Globus pallidus (tissue), 1 donor: ENCODE measurements at places on chromosomes 1 and 21.

DNA sequence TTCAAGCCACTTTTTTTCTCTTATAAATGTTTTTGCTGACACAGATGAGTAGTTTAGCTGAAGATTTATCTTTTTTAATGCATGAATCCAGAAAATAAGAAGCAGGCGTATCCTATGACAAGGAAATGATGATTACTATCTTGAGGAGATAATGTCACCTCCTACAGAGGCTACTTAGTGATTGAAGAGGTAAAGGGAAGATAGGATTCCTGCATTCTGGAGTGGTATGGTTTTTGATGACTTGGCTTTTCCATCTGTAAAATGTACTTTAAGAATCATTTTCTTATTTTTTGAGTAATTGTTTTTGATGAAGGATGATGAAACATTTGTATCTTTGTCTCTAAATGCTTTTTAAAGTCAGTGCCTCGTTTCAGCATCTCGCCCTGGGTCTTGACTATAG is 122.9 kb downstream of the SPATA46 start:
- DNase-seq, result no peak

DNA sequence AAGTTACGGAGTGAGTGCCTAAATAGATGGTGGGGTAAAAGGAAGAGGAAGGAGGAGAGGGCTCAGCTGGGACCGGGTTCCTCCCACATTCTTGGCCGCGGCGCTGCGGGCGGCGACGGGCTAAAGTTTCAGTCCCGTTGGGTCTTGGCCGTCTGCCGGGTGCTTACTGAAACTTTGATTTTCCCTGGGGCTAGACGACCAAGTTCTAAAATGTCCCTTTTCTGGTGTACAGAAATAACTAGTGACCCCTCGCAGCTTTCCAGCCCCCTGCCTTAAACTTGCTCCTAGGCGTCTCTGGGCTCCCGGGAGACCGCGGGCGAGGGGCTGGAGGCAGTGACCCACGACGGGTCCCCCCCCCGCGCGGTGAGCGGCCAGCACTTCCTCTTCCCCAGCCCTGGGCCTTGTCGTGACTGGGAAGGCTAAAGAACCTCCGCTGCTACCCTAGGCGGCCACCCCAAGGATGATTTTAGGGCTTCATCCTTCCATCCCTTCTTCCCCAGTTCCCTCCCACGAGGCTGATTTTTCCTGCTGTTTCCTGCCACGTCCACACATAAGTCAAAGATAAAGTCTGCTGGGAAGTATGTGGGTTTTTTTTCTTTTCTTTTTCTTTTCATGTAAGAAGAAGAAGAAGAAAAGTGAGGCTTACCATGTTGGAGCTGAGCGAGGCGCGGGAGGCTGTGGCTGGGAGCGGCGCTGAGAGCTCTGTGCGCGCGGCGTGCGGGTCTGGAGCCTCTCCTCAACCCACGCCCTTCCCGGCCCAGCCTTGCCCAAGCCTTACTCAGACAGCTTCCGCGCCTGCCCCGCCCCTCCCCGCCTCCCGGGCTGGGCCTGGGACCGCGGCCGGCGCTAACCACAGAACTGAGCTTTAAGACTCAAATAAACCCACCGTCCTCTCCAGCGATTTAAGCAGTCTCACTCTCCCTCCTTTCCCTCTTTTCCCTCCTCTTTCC is at the start of gene S100A11:
Gene S100A11, minus strand, starts transcription at position 738 of the 950 bp plus-strand sequence. Its CDS starts 89 bp downstream, at position 649.
- DNase-seq, result peak; percentile 33

GRCh38 chr1:34845131-34845901 is 14.2 kb downstream of the SMIM12 start:
- no peak for DNase-seq

- no peak for DNase-seq
These were observed 82.9 kb upstream of the SSX2IP start for GRCh38 chr1:84773195-84773594.

DNA sequence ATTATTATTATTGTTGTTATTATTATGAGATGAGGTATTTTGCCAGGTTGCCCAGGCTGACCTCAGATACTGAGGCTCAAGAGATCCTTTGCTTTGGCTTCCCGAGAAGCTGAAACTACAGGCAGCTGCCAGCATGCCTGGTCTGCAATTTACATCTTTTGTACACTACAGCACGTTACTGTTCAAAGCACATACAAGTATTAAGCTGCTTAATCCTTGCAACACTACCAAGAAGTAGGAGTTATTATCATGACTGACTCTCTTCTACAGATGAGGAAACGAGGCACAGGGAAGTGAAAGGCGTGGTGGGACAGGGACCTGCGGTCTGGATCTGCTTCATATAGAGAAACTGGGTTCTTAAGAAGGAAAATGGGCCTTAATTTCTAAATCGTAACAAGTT is 11.6 kb downstream of the ERG start:
- no peak for DNase-seq

- no peak for DNase-seq
These were observed 18.9 kb downstream of the ITLN2 start for GRCh38 chr1:160935527-160936258.

DNA sequence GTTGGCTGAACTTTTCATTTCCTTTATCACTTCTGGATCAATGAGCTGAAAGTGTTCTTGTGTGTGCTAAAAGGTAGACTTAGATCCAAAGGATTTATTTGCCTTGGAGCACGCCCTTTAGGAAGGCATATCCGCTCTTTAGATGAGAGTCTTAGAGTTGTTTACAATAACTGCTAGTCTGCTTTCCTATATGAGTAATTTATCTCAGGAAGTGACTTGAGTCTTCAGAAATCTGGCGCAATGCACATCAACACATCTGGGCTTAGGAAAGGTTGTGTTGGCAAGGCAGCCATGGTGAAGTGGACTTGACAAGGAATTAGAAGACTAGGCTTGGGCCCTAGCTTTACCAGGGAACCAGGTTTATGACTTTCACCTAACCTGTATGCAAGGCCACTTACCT is 204.1 kb upstream of the PTGFR start:
- DNase-seq, result no peak

- no peak for DNase-seq
These were observed 19.1 kb downstream of the COL24A1 start for GRCh38 chr1:86137436-86137835.

GRCh38 chr1:8602471-8603219 is 214.8 kb downstream of the RERE start:
- DNase-seq, result no peak

DNA sequence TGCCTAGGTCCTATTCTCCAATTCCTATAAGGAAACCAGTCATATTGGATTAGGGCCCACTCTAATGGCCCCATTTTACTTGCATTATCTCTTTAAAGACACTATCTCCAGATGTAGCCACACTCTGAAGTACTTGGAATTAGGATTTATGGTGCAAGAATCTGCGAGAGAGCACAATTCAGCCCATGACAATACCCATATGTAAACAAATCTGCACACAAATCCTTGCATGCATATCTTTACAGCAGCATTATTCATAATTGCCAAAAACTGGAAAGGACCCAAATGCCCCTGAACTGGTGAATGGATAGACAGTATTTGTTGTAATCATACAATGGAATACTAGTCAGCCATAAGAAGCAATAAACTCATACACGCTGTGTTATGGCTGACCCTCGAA is 229.8 kb upstream of the ADAMTS5 start:
- no peak for DNase-seq

- DNase-seq, result peak; percentile 91
These were observed 5.2 kb downstream of the ADAMTS4 start for GRCh38 chr1:161193561-161194235.

- DNase-seq, result no peak
These were observed 2.6 kb downstream of the TAGLN2 start for GRCh38 chr1:159922511-159923202.

DNA sequence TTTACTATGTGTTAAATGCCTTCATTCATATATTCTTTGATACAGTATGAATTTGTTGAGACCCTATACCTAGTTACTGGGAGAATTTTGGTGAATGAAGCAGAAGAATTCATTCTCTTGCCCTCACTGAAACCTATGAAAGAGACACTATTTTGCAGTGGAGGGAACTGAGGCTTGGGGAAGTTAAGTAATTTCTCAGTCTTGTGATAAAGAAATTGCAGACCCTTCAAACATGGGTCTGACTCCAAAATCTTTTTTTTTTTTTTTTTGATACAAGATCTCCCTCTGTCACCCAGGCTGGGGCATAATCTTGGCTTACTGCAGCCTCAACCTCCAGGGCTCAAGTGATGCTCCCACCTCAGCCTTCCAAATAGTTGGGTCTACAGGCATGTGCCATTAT is 132.1 kb downstream of the DNM3 start:
- no peak for DNase-seq

DNA sequence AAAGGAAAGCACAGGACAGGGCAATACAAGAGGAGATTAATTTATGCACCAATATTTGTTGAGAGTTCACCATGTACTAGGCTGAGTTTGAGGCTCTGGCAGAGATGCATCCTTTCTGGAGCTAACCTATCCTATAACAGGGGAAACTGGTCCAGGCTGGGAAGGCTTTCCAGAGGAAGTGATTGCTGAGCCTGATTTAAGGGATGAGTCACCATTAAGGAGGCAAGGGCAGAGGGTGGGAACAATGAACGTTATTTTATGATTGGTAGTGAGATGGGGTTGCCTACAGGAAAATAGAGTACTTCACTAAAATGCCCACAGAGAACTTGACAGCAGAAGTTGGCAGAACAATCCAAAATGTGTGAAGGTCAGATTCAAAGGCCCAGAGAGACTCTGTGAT is 141.4 kb downstream of the PLPP3 start:
- no peak for DNase-seq

GRCh38 chr1:96771847-96772246 is 50.3 kb downstream of the PTBP2 start:
- no peak for DNase-seq

DNA sequence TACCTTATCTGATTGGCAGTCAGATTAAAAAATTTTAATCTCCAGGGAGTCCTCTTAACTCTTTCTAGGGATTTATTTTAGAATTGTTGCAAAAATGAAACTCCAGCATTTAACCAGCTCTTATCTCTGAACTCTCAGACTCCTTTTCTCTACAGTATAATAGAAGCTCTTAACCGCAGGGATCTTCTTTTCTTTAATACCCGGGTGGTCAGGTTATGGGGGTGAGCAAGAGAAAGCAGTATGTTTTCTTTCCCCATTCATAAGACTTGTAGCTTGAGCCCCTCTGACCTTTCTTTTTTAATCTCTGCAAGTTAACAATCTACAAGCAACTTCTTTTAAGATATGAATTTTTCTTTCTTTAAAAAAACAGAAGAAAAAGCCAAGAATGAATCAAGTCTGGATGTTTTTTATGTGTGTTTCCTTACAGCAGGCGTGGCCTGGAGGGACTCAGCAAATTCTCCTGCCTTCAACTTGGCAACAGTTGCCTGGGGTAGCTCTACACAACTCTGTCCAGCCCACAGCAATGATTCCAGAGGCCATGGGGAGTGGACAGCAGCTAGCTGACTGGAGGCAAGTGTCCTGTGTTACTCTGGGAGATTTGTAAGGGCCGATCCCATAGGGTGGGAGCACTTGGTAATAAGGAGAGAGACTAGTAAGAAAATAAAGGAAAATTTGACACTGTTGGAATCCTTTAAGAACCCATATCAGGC is 13.4 kb upstream of the OLFML3 start:
- DNase-seq, result no peak

DNA sequence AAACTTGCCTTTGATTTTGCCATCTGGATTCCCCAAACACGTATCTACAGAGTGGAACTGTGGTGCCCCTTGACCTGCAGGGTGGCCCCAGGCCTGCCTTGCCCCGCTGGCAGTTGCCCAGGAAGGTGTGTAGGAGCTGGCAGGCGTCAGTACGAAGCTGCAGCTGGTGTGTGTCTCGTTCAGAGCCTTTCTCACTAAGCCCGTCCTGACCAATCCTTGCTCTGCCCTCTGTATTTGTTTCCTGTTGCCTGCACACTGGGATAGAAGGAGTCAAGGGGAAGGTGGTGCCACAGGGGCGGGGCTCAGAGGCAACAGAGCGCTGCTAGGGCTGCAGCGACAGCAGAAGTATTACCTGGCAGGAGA is 5.2 kb upstream of the VSIG8 start:
- no peak for DNase-seq

DNA sequence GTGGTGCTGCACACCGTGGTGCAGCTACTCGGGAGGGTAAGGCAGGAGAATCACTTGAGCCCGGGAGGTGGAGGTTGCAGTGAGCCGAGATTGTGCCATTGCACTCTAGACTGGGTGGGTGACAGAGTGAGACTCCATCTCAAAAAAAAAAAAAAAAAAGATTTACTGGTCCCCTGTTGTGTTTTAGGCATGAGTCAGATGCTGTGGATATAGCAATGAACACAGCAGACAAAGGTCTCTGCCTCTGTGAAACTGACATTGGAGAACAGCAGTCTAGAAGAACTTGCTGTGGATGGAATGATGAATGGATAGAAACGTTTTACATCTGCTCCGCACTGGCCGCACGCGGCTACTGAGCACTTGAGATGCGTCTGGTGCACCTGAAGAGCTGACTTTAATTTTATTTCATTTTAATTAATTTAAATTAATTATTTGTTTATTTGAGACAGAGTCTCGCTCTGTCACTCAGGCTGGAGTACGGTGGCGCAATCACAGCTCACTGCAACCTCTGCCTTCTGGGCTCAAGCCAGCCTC is 24.5 kb upstream of the EPHA2 start:
- no peak for DNase-seq

GRCh38 chr1:78432016-78432415 is 58.8 kb upstream of the PTGFR start:
- no peak for DNase-seq

- DNase-seq, result peak; percentile 54
These were observed 565 bp downstream of the WLS start for GRCh38 chr1:68231627-68232288.

DNA sequence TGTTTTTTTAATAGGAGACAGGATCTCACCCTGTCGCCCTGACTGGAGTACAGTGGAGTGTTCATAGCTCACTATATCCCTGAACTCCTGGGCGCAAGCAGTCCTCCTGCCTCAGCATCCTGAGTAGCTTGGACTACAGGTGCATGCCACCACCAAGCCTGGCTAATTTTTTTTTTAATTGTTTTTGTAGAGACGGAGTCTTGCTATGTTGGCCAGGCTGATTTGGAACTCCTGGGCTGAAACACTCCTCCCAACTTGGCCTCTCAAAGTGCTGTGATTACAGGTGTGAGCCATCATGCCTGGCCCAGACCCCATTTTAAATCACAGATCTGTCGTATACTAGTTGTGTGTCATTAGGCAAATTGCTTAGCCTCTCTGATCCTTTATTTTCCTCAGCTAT is 161.1 kb downstream of the DYRK1A start:
- DNase-seq, result no peak
